ENCODE measurements at places on chromosomes 16 and 17.

GRCh38 chr17:51435641-51436091 is 175.3 kb downstream of the UTP18 start:
- no peak for DNase-seq

DNA sequence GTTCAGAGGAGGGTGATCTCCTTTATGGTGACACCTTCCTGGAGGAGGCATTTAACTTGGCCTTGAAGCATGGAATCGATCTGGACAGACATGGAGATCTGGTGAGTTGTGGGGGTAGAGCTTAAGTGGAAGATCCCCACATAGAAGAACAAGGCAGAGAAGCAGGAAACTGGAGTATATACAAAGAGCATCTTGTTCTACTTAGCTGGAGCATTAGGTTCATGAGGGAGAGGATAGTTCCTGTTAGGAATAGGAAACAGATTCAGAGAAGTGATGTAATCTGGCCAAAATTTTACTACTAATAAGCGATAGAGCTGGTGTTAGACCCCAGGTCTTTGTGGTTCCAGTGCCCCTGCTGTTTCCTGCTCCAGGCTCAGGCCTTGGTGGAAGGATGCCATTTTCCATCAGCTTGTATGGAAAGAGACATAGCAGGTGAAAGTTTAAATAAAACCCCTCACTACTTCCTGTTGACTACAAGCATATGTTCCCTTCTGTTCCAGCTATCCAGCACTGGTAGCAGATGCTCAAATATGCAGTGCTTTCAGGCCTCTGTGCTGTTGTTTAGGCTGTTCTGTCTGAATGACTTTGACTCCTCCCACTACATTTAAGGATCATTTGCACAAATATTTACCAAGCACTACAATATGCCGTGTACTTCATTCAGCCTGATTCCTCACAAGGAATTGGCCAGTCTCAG is 9.4 kb downstream of the RPAIN start:
- DNase-seq, result no peak

GRCh38 chr16:76756423-76756822 is 434.6 kb upstream of the MON1B start:
- no peak for DNase-seq

GRCh38 chr16:30142672-30143346 is 19.8 kb upstream of the MAPK3 start:
- no peak for DNase-seq

DNA sequence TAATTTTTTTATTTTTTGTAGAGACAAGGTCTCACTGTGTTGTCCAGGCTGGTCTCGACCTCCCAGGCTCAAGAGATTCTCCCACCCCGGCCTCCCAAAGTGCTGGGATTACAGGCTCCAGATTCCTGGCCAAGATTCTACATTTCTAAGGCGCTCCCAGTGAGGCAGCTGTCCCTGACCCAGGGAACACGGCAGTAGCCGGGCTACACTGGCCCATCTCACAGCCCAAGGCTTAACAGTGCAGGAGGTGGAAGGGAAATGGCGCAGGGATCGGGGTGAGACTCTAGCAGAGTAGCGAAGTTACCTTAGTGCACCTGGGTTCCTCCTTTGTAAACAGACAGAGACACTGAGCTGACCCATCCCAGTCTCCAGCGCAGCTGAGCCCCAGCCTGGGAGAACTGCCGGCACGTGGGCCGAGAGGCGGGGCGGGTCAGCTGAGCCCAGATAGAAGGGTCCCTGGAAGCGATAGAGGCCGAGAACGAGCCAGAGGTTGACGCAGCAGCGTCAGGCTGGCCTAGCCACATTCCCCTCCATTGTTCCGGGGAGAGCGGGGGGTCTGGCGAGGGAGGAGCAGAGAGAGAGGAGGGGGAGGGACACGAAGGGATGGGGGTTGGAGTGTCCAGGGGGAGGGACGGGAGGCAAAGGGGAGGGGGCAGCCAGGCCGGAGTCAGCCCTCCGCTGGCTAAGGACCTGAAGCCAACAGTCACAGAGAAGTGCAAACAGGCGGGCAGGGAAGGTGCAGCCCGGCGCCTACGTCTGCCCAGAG is 2.5 kb downstream of the CARHSP1 start:
- no peak for DNase-seq

DNA sequence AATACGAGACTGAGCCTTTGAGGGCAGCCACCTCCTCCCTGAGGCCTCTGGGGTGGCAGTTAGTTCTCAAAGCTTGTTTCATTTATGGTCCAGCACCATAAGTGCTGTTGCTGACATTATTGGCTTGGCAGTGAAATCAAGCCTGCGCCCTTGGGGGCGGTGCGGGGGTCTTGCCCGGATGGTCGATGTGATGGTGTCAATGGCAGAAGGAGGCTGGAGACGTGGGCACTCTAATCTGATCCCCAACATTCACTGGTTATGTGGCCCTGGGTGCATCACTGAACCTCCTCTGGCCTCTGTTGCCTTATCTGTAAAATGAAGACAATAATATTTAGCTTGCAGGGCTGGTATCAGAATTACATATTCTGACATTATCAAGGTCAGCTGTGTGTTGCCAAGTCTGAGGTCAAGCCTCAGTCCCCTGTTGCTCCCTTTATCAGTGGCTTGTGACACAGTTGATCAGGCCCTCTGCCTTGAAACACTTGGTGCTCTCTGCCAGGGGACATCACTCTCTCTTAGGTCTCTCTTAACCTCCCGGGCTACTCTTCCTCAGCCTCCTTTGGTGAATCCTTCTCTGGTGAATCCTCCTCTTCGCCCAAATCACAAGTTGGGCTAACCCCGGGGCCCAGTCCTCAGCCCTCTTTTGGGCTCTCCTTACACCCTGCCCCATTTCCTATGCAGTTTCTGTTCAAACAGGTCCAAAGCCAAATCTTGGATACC is 11.8 kb upstream of the TMEM220 start:
- no peak for DNase-seq

DNA sequence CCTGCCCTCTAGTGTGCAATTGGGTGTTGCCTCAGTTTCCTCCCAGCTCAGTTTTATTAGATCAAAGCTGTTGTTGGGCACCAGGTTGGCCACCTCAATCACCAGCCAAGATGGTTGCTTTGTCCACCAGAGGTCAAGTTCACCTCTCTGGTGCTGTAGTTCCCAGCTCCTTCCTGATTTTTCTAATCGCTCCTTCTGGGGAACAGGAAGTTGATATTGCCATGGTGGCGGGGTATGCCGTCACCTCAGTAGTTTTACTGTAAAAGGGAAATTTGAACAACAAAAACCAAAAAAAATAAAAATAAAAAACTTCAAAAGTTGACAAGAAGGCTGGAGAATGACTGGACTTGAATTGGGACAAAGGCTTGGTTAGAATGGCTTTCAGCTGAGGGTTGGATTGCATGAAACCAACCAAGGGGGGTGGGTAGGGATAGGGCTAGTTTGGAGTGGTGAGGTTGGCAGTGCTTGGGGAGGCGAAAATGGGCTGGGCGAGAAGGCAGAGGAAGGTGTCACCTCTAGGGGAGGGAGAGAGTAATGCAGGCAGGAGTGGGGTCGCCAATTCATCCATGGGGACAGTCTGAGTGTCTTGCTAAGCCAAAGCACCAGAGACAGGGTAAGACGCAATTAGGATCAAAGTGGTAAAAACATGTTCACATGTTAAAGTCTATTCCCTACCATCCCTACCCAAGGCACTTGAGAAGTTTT is 6.2 kb downstream of the EFNB3 start:
- no peak for DNase-seq

Data from GDM1 (cell line).